ENCODE measurements at places on chromosomes 2 and 18.

GRCh38 chr2:17149945-17150344, 368.3 kb downstream of the RAD51AP2 start:
- DNase-seq: no peak

GRCh38 chr2:28444956-28445355, 50.9 kb upstream of the PLB1 start:
- no peak for DNase-seq

- DNase-seq: no peak
Measured at GRCh38 chr2:74938264-74938663, 20.2 kb upstream of the POLE4 start.

GRCh38 chr2:151716721-151717120, 17.6 kb downstream of the NEB start:
- no peak for DNase-seq

GRCh38 chr2:131641414-131642206, 113.9 kb downstream of the CCDC74A start:
- no peak for DNase-seq

DNA sequence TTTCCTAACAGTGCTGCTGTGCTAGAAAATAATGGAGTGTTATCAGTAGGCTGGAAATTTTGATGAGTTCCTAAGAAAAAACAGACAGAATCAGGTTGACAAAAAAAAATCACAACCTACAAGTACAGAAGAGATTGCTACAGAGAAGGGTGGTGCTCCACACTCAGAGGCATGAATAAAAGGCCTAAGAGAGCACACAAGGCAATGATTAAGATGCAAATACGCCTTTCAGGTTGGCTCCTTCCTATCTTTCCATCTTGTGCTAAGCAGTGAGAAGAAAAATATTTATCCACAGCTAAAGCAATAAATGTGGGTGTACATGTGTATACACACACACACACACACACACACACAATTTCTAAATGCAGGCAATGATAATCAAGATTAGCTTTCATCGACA, 130.6 kb upstream of the UBE2E3 start:
- no peak for DNase-seq

- no peak for DNase-seq
Measured at GRCh38 chr2:64796926-64797325, 143.2 kb upstream of the SERTAD2 start.

- no peak for DNase-seq
Measured at GRCh38 chr2:134639265-134639664, 79.5 kb downstream of the TMEM163 start.

- no peak for DNase-seq
Measured at GRCh38 chr2:38666556-38666910, 619 bp downstream of the GALM start.

DNA sequence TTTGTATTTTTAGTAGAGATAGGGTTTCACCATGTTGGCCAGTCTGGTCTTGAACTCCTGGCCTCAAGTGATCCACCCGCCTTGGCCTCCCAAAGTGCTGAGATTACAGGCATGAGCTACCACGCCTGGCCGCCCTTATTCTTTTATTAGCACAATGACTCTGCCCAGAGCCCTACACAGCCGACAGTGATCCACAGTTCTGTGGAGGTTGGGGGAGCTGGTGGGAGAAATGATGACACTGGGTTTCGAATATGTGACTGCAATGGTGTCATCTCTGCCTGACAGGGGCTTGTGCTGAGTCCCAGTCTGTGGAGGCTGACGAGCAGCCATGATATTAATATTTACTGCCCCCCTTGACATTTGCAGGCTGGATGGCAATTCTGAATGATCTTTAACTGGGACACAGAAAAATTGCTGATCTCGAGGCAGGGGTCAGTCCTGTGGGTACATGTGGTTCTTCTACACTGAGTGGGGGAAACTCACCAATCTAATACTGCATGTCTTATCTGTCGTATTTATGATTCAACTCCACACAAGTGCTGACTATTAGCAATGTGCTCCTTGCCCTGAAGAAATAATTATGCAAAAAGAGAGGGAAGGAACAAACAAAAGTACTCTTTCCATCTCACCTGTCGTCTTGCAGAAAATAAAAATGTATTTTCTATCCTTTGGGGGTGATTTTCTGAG, 6.3 kb upstream of the CTAGE1 start:
- no peak for DNase-seq

GRCh38 chr2:163737563-163737962, 1.8 kb upstream of the FIGN start:
- DNase-seq: no peak

DNA sequence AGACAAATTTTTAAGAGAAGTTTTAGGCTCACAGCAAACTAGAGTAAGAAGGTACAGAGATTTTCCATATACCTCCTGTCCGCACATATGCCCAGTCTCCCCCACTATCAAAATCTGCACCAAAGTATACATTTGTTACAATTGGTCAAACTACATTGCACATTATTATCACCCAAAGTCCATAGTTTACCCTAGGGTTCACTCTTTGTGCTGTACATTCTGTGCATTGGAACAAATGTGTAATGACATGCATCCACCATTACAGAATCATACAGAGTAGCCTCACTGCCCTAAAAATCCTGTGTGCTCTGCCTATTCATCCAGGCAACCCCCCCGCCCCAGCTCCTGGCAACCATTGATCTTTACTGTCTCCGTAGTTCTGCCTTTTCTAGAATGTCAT, 61.7 kb upstream of the SPRED2 start:
- no peak for DNase-seq

DNA sequence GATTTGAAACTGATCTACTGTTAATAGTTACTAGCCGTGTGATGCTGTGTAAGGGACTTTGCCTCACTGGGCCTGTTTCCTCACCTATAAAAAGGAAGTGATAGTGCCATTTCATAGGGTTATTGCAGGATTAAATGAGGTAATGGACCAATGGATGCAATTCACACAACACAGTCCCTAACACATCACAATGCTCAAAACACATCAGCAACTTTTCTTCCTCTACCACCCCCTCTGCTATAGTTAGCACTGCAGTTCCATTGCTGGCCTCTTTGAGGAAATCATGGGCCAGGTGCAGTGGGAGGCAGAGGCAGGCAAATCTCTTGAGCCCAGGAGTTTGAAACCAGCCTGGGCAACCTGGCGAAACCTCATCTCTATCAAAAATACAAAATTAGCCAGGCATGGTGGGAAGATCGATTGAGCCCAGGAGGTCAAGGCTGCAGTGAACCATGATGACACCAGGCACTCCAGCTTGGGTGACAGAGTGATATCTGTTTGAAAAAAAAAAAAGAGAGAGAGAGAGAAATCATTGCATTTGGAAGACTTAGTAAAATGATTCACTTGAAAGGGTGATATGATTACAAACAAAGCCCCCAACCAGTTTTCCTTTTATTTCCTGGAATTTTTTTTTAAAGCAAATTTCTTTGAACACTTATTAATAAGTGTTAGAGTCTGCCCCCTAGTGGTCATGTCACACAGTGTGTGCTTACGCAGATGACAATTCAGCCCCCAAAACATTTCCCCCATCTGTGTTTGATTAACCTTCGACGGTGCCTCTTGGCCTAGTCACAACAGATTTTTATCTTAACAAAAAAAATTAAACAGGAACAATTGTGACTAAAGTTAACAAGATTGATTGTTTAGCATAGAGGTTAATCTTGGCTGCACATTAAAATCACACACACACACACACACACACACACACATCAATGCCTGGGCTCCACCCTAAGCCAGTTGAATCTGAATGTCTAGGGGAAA, 88.6 kb upstream of the BCL11A start:
- DNase-seq: peak; percentile 32

- peak; percentile 61 for DNase-seq
Measured at GRCh38 chr2:71452565-71452964, 796 bp upstream of the DYSF start.

DNA sequence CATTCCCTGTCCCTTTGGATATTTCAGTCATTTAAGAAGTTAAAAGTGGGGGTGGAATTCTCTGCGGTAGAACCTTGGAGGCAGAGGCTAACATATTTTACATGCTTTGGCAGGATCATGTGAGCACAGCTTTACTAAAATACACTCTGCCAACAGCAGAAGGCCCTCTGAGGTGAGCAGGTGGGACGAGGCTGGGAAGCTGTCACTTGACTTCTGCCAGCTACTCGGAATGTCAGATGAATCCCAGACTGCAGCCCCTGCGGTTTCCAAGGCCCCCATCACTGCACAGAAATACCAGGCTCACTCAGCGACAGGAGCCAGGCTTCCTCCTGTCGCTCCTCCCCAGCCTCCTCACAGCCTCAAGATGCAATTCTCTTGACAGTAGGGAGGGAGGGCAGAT, 220.9 kb upstream of the REV1 start:
- DNase-seq: no peak

DNA sequence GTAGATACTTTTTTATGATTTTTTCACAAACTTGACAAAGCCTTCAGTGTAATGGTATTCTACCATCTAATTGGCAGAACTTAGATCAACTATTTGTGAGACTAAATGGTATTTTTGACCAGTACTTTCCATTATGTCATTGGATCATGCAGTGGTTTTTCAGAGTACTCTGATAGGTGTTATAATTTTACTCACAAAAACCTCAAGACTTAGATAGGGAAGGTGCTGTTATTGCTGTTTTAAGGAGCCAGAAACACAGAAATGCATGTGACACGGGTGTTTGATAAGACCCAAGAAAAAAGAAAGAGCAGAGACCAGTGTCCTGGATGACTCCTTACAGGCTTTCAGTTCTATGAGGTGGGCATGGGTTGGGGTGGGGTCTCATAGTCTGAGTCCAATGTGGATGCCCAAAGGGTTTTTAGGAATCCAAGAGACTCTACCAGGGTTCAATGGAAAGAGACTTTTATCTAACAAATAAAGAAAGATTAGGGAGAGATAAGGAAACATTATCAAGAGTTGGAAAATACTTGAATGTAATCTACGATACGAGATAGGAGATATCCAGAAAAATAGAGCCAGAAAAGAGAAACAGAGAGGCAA, 31.3 kb downstream of the SP140 start:
- DNase-seq: no peak

DNA sequence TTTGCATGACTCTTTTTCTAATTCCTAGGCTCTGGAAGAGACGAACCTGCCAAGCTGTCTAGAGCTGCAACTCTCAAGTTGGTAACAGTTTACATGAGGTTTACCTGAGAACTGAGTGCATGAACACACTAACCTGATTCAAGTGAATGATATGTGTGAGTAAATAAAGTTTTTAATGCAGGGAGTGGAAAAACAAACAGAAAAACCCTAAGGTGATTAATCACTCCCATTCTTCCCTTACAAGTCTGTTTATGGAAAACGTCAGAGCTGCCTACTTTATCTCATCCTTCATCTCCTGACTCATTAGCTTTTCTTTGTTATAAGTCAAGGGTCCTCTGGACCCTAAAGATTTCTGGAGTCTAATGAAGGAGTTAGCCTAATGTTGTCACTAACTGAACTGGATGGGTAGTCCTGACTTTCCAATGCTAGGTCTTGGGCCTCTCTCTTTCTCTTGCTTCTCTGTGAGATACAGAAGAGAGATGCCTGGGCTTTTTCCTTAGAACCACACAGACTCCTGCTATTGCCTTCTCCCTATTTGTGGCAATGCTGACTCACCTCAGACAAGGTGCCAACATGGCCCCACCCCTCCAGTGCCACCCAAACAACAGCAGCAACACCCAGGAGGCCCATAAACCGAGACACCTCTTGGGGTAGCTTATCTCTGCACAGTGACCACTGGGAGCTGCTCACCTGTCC, 952.4 kb downstream of the EPHA4 start:
- DNase-seq: no peak

GRCh38 chr2:33034784-33035183, 88.0 kb downstream of the LTBP1 start:
- DNase-seq: no peak

- no peak for DNase-seq
Measured at GRCh38 chr2:26469955-26470354, 8.0 kb downstream of the OTOF start.

DNA sequence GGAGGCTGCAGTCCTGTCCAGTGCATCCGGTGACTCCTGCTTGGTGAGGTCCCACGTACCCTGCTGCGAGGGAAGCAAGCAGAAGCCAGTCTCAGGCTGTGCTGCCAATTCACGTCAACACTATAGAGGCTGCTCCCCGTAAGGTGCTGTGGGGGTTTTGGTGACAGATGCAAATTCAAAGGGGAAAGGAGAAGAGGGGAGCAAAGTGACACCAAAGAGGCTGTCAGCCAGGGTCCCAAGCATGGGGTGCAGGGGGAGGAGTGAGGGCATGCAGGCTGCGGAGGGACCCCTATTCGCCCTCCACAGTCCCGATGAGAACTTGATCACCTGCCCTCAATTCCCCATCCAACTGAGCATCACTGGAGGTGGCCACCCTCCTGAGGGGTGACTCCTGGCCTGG, 179.4 kb upstream of the HS6ST1 start:
- DNase-seq: no peak

GRCh38 chr2:4992226-4992625, 700.0 kb upstream of the SOX11 start:
- no peak for DNase-seq

DNA sequence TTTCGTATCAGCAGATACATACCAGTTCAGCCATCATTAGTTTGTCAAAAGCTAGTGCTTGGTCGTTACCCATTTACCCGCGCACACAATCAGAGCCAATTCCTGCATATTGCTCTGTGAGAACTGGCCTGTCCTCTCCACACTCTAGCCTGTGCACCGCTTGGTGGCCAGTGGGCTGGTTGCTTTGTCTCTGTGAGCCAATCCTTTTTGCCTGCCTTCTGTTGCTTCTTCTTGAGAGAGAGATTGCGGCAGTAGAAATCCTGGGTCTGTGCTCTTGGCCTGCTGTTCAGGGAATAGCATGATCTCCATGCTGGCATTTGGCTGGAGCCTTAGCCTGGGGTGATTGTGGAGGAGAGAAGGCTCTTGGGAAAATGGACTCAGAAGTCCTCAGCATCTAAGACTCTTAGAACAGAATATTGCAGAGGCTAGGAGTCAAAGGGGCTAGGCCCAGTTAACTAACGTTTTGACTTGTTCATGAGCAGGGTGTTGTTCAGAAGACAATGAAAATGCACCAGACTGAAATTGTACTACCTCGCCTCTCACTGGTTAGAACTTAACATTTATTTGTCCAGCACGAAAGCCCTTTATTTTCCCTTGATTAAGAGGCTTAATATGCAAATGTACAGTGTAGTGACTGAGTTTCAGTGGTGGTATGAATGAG, 37.1 kb downstream of the MAP4K4 start:
- DNase-seq: no peak

GRCh38 chr2:234789556-234790325, 162.1 kb upstream of the SH3BP4 start:
- DNase-seq: no peak

GRCh38 chr2:234606896-234607295, 110.0 kb upstream of the ARL4C start:
- no peak for DNase-seq

DNA sequence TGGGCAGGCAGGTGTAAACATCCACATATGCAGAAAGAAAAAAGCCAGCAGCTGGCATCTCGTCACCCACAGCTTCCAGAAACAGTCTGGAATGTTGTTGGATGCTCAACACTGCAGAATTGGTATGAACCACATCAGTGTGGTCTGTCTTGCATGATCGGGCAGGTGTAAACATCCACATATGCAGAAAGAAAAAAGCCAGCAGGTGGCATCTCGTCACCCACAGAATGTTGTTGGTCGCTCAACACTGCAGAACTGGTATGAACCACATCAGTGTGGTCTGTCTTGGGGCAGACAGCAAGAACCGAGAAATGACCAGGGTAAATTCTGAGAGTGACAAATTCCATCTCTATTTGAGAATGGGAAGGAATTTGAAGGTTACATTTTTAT, 39.6 kb downstream of the DOCK10 start:
- no peak for DNase-seq
